ENCODE measurements at places on chromosomes 11 and 22.
A peak's percentile ranks its signal among the peaks of the same experiment; 100 is the strongest.

DNA sequence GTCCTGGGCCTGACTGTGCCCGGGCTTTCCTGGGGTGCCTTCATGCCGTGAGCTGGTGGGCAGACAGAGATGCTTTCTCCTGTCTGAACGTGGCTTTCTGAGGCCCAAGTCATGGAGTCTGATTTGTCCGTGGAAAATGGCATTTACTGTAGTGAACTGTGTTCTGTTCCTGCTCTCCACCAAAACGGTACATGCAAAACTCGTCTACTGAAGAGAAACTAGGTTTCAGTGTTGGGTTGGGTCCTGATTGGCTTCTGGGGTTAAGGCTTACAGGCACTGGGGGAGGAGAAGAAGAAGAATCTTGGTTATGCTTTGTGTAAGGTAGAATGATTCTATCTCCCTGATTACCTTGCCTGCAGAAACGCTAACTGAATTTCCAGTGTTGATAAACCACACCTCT is 541.7 kb downstream of the NTM start:
- no peak for DNase-seq

DNA sequence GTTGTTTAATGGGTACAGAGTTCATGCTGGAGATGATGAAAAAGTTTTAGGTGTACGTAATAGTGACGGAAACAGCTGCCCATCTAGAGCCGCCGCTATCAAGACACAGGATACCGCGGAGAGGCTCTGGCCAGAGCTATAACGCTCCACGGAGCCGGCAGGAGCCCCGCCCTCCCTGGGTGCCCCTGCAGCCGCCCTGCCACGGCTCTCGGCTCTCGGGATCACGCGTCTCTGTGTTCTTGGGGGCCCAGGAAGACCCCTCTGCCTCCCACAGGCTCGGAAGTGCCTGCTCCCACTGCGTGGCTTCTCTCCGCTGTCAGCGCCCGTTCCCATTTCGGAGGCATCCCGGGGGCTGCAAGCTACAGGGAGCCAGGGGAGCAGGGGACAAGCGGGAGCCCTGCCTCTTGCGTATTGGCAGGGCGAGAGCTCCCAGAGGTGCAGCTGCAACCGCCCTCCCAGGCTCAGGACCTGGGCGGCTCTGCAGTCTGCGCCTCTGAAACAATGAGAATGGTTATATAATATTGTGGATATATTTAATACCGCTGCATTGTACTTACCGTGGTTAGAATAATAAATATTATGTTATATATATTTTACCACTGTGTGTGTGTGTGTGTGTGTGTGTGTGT is 13.7 kb downstream of the GLYATL2 start:
- DNase-seq = no peak

DNA sequence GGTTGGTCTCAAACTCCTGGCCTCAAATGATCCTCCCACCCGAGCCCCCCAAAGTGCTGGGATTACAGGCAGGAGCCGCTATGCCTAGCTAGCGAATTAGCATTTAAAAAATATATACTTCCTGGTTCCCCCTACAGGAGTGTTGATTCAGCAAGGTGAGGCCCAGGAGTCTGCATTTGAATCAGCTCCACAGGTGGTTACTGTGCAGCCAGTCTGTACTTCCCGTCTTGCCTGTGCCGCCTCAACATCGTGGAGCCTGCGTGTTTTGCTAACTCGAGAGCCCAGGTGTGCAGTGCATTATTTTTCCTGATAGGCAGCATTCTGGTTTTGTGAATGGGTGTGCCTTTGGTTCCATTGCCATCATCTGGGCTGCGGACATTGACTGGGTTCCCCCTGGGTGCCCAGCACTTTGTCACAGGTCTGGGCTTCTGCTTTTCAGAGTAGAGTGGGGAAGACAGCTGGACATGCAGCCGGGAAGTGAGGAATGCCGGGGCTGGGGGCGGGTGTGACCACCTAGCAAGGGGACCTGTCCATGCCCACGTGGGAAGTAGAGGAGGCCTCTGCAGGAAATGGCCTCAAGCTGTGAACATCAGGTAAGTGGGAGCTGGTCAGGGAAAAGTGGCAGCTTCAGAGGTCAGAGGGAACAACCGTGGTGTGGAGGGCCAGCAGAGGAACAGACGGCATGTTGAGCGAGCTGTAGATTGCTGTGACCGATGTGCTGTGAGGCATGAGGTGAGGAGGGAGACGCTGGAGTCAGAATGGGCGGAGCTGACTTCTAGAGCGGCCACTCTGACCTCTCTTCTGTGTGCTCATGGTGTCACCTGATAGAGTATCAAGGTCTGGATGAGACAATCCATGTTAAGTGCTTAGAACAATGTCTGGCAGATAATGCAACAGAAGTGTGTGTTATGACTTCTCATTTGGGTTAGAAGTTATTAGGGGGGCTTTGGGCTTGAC is 42.2 kb downstream of the PPFIA1 start:
- DNase-seq = no peak

- no peak for DNase-seq
These were observed 52.1 kb upstream of the HTATIP2 start for GRCh38 chr11:20311444-20311843.

DNA sequence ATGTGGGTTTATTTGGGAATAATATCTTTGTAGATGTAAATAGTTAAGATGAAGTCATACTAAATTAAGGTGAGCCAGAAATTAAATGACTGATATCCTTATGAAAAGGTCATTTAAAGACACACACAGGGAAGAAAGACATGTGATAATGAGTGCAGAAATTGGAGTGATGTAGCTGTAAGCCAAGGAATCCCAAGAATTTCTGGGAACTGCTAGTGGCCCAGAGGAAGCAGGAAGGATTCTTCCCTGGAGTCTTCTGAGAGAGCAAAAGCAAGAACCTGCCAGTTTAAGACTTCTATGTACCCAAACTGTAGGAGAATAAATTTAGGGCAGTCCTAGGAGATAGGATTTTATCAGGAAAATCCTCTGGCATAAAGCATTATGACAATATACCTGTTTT is 66.9 kb downstream of the LRRC4C start:
- DNase-seq = no peak

DNA sequence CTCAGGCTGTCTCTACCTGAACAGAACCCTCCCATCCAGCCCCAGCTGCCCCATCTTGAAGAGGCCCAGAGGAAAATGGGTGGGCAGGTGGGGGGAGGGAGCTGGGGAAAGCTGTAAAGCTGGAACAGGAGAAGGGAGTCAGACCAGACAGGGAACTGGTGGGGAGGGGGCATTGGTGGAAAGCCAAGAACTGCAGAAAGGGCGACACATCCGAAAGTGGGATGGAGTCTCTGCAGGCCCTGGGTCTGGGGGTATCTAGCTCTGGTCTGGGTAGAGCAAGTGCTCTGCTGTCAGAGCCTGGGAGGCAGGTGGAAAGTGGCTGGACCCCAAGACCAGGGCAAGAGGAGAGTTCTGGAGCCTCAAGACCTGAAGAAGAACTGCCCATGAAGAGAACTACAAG is 7.7 kb downstream of the TMPRSS13 start:
- DNase-seq = peak; percentile 43

- DNase-seq = peak; percentile 83
These were observed 1.9 kb downstream of the POLD4 start for GRCh38 chr11:67351275-67352005.

DNA sequence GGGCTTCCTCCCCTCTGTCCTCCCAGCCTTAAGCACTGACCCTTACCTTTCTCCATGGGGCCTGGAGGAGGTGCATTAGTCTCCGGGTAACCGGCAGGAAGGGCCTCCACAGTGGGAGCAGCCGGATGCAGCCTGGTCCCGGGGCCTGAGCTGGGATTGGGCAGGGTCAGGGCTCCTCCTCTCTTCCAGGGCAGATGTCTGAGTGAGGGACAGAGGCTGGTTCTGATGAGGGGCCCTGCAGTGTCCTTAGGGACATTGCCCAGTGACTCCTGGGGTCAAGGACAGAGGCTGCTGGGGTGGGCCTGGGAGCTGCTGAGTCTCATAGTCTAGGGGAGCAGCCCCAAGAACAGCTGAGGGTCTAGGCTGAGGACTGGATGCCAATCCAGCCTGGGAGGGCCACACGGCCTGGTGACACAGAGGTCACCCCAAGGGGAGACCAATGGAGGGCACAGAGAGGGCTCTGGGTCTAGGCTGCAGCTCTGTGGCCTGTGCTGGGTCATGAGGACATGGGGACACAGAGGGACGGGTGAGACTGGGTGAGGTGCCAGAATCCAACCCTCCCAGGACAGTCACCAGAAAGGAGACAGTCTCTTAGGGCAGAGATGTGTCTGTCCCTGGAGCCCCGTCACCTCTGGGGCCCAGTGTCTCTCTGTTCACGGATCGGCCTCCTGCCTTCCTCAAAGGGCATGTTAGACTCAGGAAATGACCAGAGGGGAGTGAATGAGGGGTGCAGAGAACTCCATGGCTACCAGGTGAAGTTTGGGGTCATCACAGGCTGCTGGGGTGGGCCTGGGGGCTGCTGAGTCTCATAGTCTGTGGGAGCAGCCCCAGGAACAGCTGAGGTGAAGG is 6.5 kb downstream of the IGLL5 start:
- DNase-seq = peak; percentile 41

GRCh38 chr11:33735271-33736147 is 714 bp downstream of the CD59 start:
- peak; percentile 56 for DNase-seq

GRCh38 chr11:67261946-67262681 is 4.2 kb upstream of the GRK2 start:
- no peak for DNase-seq

GRCh38 chr11:68855205-68855981 is 13.7 kb upstream of the CPT1A start:
- DNase-seq = no peak

GRCh38 chr11:1397146-1397861 is 7.6 kb downstream of the BRSK2 start:
- DNase-seq = no peak

GRCh38 chr22:17797721-17798559 is 23.7 kb upstream of the BID start:
- DNase-seq = no peak

Measured in Peyer's patch (tissue), 4 donors.